Left lobe of liver (tissue), 2 donors: ENCODE measurements at places on chromosomes 2 and 18. TPM values are rescaled to one million over a fixed set of nuclear protein-coding genes. Genes with fewer than 3 reads are reported as not detected.

DNA sequence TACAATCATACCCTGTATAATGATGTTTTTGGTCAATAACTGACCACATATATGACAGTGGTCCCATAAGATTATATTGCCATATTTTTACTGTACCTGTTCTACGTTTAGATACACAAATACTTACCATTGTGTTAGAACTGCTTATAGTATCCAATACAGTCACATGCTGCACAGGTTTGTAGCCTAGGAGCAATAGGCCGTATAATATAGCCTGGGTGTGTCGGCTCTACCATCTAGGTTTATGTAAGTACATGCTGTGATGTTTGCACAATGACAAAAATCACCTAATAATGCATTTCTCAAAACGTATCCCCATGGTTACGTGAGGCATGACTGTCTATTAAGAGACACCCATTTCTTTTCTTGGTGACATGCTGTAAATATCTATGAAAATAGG is 55.0 kb upstream of the APCDD1 start:
- no peak for DNase-seq

DNA sequence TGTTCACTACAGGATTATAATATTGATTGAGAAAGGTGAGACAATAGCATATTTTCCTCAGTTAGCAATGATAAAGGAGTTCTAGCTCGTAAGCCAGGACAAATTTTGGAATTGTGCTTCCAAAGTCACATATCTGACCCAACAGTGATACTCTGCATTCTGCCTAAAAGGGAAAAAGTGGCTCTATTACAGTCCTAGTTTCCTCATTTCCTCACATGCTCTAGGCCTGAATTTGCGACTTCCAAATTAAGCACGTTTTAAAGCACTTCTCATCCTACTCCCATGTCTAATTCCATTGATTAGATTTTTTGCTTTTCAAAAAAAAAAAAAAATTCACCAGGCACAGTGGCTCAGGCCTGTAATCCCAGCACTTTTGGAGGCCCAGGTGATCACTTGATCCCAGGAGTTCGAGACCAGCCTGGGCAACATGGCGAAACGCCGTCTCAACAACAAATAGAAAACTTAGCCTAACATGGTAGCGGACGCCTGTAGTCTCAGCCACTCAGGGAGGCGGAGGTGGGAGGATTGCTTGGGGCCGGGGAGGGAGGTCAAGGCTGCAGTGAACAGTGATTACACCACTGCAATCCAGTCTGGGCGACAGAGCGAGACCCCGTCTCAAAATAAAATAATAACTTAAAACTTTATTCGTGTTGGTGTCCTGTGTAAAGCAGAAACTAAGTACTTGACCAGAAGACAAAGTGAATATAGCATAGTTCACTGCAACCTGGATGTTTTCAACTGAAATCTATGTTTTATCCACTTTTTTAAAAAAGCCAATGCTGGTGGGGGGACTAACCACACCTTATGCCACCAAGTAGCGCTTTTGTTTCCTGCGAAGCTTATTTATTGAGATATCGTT is 1.5 kb downstream of the ESCO1 start:
- no peak for DNase-seq

- DNase-seq, result no peak
Measured at GRCh38 chr18:42174909-42175308, 219.9 kb downstream of the PIK3C3 start.

- no peak for DNase-seq
Measured at GRCh38 chr2:238743243-238744065, 104.4 kb upstream of the TWIST2 start.

GRCh38 chr18:63149302-63149587 is 170.3 kb downstream of the BCL2 start:
- DNase-seq, result no peak

HOXD12 gene
- not detected for total RNA-seq

UNC80 gene
- not detected for total RNA-seq

KIAA2012 gene
- 0.30 TPM for total RNA-seq

TCF4 gene
- total RNA-seq, result 8.7 TPM
